ENCODE measurements at places on chromosomes 12 and 14.
A peak's percentile ranks its signal among the peaks of the same experiment; 100 is the strongest.

DNA sequence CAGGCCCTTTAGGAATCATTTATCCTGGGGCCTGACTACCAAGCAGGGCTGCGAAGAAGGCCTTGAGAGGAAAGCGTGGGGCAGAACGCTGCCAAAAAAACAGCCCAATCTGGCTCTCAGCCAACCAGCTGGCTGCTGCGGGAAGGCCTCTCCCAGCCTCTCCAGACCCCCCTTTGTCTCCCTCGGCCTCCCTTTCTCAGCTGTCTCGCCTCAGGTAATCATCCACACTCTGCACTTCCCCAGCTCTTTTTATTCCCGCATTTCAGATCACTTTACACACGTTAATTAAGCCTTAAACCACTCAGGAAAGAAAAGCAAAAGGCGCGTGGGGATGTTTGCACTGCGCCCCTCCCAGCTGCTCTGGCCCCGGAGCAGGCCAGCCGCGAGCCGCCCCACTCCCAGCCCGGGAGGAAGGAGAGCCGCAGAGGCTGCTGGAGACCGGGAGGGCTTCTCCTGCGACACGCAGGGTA lies 208.2 kb upstream of the FOXN3 start:
- DNase-seq: no peak

DNA sequence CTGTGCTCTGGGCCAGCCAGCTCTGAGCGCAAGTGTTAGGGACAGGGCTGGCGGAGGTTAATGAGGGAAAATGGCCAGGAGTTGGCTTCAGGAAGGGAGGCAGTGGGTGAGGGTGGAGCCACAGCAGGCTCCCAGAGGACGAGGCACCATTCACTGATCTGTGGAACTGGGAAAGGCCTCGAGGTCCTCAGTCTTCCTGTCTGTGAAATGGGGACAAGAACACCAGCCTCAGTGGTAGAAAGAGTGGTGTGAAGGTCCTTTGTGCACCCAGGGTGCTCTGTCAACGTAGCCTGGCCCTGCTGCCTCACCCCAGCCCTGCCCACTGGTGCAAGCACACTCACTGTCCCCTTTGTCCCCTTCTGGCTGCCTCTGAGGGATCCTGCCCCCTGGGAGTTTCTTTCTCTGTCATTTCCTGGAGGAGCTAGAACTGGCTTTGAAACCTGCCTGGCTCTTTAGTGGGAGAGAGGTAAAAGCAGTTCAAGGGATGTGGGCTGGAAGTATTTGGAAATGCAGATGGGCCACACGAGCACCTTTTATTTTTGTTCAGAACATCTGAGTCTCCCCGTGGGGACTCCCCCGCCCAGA lies 25.0 kb downstream of the SYNDIG1L start:
- DNase-seq: no peak

DNA sequence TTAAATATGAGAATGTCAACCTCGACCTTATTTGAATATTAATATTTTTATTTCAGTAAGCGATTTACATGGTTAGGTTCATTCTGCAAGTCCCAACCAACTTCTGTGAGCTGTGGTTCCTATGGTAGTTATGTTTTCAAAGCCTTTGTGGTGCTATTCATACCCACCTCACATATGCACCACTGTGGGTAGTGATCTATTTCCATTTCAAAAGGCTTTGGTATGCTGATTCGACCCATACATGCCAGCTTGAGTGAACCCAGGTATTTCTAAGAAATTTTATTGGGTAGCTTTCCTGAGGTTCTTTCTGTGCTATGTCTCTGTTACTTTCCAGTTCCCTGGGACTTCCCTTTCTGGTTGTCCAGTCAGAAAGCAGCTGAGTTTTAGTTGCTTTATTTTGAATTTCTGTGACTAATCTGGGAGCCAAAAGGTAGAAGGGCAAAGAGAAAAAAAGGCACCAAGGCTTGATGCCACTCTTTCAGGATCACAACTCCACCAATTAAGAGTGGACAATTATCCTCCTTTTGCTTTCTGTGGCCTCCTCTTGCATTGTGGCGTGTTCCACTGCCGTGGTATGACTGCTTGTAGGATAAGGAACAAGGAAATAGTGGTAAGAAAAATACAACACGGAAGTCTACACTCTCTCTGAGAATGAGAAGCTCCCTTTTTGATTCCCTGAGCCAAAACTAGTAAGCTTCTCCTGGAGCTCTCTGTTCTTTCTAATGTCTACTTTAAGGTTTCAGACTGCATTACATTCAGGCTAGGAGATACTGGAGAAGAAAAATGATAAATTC lies 729.1 kb downstream of the NOVA1 start:
- no peak for DNase-seq

DNA sequence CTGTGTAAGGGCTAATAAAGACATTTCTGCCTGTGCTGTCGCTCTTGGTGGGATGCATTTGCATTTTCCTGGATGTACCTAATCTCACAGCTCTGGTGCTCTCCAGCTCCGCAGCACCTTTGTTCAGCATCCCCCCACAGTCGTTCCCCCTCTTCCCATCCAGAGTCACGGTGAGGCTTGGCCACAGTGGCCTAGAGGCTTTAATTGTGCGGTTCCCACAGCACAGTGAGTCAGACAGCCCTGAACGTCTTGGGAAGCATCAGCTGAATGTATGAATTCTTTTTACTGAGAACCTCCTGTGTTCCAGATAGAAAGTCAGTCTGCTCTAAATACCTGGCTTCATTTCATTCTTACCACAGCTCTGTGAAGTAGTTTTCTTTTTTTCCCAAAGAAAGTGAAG lies 28.7 kb downstream of the MLXIP start:
- peak; percentile 41 for DNase-seq
